ENCODE measurements at places on chromosomes 2 and 18.

DNA sequence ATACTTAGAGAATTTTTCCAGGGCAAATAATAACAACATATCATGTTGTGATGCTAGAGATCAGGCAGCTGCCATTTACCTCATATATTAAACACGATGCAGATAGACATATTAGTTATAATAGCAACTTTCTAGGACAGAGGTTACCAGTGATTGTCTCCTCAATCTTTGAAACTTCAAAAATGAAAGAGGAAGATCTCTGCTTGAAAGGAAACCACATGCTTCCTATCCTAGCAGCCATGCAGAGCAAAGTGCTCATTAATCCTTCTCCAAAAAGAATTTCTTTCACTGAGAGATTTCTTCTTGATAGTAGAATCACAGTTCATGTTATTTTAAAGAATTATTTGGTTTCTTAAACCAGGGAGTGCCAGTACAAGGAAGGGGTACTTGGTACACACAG, 317.2 kb downstream of the CPS1 start:
- peak; percentile 4 for DNase-seq

DNA sequence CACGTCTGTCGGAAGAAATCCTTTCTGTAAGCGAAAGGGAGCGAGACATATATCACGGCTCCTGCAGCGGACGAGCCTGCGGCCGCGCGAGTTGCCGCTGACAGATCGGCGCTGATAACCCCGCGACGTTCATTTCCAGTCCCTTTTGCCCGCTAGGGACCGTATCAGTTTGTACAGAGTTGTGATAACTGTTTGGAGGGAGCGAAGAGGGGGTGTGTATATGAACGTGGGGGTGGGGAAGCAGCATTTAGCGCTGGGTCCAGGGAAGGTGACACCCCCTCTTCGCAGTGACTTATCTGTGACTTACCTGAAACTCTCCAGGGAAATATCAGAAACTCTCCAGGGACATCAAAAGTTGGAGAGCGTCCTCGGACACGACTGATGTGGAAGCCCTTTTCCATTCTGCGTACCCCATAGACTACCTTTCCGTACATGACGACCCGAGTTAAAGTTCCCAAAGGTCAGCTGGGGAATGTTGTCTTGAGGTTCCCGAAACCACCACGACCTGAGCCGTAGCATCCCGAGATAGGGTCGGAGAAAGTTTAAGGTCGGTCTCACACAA, 948 bp upstream of the GATA6 start:
- no peak for DNase-seq

DNA sequence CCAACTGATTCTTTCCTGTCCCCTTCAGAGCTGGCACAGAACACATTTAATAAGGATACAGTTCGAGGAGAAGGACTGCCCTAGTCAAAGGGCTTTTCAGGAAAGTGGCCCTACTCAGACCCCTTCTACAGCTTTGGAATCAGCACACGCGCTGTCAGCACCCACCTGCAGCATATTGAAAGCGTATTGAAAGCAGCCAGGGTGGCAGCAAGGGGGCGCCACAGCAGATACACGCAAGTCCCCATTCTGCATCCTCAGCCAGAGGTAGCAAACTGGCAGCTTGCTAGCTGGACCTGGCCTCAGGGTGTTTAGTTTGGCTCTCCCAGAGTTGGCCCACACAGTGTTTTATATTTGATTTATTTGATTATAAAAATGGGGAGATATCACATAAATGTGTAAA, 101.0 kb upstream of the NT5C1B start:
- DNase-seq: no peak

DNA sequence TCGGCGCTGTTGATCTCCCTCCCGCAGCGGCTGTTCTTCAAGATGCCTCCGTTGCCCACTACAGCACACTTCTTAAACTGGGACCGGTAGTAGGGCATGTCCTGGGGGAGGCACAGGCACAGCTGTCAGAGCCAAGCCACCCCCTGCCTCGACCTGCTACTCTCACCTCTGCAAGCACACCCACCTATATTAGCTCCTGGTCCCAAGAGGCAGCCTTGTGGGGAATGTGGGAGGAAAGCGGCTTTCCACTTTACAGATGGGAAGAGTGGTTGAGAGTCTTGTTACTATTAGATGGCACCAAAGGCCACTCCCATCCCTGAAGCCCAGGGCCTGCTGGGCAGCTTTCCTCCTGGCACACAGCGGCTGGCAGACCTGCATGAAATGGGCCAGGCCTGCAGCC, 29.2 kb upstream of the LOXHD1 start:
- DNase-seq: no peak

GRCh38 chr2:10891390-10891789, 20.3 kb upstream of the KCNF1 start:
- no peak for DNase-seq

Data from MV-4-11 (cell line).